ENCODE measurements at places on chromosomes 5 and 9. TPM values are rescaled to one million over a fixed set of nuclear protein-coding genes. Genes with fewer than 3 reads are reported as not detected.

Gene TMEM232
- polyA plus RNA-seq: not detected

Gene PRR7
- 23.1 TPM for polyA plus RNA-seq

Gene FREM1
- polyA plus RNA-seq: not detected

Gene TMEM252
- not detected for polyA plus RNA-seq

Gene LHX6
- not detected for polyA plus RNA-seq

Gene SLC9A3
- 1.2 TPM for polyA plus RNA-seq

Gene MEF2C
- polyA plus RNA-seq: 238 TPM

Gene CEL
- not detected for polyA plus RNA-seq

Gene NEUROG1
- not detected for polyA plus RNA-seq

Gene REEP5
- polyA plus RNA-seq: 113 TPM

Measured in IgD-negative memory B cell (primary cell).